ENCODE measurements at places on chromosomes 12 and 14.

- peak; percentile 77 for DNase-seq
Observed at GRCh38 chr12:55927588-55928502, at the start of gene PYM1. TSS of gene PYM1 (minus strand) at chr12:55927894. CDS start at chr12:55927761, 133 bp downstream.

- no peak for DNase-seq
Observed at GRCh38 chr12:10697156-10697555, 23.3 kb upstream of the STYK1 start.

DNA sequence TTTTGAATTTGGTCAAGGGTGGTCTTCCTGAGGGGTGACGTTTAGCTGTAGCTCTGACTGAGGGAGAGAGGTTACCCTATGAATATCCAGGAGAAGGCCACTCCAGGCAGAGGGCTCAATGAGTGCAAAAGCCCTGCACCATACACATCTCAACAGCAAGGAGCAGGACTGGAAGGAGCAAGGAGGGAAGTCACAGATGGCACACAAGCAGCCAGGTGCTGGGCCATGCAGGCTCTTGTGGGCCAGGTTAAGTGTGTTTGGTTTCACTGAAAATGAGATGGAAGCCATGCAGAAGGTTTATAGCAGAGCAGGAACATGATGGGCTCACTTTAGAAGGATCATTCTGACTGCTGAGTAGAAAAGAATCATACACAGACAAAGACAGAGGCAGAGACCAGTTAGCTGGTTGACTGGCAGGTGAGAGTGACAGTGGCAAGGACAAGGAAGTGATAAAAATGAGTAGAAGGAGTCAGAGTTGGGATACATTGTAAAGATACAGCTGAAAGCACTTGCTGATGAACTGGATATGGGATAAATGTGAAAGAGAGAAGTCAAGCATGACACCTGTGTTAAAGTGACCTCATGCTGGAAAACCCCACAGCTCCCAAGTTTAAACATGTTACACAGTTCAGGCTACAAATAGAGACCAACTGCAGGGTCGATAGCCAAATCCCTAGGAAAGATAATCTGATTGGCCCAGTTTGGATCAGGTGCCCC lies 81.2 kb downstream of the PRKD1 start:
- no peak for DNase-seq

DNA sequence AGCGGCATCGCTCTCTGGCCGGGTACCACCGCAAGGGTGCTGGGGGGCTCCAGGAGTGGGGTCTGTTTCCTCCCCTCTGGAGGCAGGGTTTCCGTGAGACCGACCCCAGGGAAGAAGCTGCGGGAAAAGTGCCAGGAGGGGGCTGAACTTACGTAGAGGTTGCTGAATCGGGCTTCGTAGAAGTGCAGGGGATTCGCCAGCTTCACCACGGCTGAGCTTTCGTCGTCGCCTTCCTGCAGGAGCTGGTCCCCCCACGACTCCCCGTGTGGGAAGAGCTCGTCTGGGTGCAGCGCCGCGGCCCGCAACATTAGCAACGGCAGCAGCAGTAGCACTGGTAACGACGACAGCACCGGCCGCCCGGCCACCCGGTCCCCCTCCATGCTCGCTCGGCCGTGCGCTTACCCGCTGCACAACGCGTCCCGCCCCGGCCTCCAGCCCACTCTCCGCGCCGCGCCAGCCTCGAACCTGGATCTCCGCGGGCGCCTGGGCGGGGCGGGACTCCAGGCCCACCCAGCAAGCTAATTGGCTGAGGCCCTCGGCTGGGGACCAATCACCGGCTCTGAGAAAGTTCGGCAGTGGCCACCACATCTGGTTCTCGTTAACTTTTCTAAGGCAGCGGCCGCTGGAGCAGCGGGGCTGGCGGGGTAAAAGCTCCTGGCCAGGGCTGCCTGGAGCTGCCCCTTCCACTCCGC lies at the start of gene NID2:
Gene NID2, minus strand, starts transcription at position 445 of the 692 bp plus-strand sequence. Its CDS starts 65 bp downstream, at position 380.
- peak; percentile 39 for DNase-seq

DNA sequence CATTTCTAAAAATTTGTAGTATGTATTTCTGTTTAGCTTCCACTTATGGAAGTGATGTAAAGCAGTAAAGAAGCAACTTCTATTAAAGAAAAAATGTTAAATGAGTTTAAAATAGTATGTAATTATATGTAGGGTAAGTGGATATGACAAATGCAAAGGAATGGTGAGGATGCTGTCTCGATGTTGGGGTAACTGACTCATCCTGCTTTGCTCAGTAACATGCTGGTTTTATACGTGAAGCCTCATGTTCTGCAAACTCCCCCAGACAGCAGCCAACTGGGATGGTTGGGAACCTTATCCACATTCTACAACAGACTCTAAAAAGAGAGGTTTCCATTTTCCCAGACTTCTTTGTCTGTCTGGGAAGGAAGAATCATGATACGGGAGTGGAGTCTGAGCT lies 1006.4 kb upstream of the TMEM132C start:
- DNase-seq = no peak

DNA sequence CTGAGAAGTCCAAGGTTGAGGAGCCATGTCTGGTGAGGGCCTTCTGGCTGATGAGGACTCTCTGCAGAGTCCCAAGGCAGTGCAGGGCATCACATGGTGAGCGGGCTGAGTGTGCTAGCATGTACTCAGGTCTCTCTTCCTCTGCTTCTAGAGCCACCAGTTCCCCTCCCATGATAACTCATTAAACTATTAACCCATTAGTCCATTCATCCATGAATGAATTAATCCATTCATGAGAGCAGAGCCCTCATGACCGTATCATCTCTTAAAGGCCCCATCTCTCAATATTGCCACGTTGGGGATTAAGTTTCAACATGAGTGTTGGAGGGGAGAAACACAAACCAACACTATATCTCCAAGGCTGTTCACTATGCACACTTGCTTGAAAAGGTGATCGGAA lies 83.7 kb downstream of the TMEM30B start:
- DNase-seq = no peak

- no peak for DNase-seq
Observed at GRCh38 chr14:56528927-56529326, 50.7 kb upstream of the TMEM260 start.

GRCh38 chr12:52821826-52822660 lies 8.1 kb upstream of the KRT4 start:
- no peak for DNase-seq

GRCh38 chr12:1799051-1799881 lies 21.1 kb upstream of the LRTM2 start:
- no peak for DNase-seq

- DNase-seq = no peak
Observed at GRCh38 chr12:60240891-60241290, 645.1 kb downstream of the SLC16A7 start.
